ENCODE measurements at places on chromosomes 5 and 9.

DNA sequence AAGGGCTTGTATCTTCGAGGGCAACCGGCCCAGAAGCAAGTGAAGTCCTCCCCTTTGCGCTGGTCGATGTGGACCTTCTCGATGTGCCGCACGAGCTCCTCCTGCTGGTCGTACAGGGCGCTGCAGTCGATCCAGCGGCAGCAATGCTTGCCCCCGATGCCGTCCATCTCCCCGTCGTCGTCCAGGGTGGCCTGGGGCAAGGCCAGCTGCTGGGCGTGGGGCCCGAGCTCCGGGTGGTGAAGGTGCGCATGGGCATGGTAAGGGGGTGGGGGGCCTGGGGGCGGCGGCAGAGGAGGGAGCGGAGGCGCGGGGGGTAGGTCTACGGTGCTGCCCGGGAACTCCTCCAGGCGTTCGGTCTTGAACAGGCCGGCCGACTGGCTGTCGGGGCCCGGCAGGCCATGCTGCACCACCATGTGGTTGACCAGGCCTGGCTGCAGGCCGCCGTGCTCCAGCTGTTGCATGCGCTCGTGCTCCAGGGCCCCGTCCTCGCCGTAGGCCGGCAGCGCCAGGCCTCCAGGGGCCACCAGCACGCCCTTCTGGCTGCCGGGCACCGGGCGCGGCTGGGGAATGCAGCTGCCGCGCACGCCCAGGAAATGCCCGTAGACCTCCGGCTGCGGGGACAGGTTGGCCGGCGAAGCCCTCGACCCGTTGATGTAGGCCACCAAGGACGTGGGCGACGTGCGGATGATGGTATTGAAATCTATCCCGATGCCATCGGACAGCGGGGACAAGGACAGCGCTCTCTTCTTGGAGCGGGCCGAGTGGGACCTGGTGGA is 181.8 kb downstream of the GLIS3 start:
- no peak for DNase-seq

DNA sequence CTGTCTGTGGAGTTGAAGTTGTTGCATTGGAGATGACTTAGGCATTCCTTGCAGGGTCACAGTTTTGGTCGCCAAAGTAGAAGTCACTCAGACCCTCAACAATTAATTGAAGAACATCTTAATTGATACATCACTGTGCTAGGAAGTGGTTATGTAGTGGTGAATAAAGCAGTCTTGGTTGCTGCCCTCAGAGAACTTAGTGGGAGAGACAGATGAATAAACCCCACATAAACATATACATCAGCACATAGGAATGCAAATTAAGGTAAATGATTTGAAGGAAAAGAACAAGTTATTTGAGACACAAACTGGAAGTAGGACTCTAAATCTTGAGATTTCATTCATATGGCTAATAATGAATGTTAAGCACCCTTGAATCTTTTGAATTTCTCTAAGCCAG is 25.7 kb downstream of the FAM174A start:
- DNase-seq: no peak

DNA sequence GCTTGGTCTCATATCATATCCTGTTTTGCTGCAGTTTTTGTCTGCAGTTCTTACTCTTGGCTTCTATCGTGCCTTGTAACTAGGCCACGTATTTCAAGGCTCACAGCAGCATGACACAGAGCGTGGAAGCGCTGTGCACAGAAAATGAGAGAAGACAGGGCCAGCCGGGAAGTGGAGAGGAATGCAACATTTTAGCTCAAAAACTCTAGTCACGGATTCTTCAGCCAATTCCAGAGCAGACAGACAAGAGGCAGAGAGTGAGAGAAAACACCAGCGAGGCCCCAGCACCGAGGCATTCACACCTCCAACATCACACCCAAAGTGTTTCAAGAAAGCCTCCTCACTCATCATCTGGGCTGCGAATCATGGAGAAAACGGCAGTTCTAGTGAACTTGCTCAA is 160.8 kb downstream of the DNAH5 start:
- no peak for DNase-seq

- no peak for DNase-seq
Measured at GRCh38 chr9:91677331-91677730, 253.7 kb upstream of the NFIL3 start.

DNA sequence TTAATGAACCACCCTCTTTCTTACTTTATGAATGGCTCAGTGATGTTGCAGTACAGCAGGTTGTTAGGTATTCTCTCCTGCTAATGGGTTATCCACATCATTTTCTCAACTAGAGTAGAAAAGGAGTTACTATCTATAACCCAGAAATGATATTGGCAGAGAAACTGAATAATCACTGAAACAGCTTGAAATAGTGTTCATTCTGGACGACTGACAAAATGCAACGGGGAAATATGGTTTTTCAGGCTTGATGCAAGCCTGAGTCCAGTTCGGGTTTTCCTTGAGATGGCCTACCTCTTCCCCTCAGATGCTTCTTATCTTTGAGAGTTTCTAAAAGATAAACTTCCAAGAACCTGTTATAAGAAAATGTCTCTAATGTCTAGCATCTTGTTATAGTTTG is 187.3 kb downstream of the RAB3C start:
- DNase-seq: no peak

DNA sequence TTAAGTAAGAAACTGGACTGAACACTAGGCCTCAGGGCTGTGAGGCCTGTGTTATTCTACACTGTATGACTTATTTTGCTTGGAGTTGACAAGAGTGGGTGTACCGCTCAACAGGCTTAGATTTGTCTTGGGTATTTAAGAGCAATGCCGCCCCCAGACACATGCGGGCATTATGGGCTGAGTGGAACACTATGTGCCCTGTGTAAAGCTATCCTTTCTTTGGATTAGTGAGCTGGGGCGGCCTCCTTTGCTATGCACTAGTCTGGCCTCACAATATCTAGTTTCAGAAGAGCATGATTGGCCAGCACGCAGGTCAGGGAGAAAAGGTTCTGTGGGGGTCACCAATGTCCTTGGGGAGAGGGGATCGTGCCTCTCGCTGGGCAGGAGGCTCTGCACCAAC is 206.3 kb upstream of the GDNF start:
- DNase-seq: no peak

DNA sequence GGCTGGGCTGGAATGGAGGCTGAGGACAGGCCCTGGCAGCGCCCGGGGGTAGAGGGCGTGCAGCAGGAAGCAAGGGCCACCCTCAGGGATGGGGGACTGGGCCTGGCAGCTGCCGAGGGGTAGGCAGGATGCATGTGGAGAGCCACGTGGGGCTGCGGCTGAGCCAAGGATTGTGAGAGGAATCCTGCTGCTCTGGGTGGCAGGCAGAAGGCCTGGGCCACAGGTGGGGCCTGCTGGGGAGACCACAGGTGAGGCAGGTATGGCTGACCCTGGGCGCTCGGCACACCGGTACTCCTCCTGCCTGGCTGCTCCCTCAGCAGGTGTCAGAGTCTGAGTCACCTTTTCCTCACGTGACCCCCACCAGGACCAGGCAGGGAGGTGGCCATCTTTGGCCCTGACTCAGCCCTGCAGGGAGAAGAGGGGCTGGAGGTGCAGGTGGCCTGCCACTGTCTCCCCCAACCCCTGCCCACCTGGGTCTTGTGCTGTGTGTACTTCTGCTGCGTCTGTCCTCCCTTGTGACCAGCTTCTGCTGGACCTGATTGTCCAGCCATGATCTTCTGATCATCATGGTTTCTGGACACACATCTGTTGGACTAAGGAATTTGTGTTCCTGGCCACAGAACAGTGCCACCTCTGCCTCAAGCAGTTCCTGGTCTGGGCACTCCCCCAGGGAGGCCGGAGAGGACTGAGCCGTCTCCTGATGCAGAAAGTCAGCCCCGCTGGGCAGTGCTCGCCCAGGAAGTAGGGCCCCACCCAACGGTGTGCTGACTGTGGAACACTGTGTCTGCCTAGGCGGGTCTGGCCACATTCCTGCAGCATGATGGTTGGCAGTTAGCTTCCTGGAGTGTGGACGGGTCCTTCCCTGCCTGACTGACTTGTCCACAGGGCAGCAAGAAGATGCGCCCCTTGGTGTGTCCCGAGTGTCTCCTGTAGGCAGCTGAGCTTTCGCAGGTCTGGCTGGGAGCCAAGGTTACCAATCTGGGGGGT is 6.4 kb downstream of the ARRDC1 start:
- peak; percentile 47 for DNase-seq

GRCh38 chr5:138793575-138793974 is 40.4 kb downstream of the CTNNA1 start:
- DNase-seq: no peak

DNA sequence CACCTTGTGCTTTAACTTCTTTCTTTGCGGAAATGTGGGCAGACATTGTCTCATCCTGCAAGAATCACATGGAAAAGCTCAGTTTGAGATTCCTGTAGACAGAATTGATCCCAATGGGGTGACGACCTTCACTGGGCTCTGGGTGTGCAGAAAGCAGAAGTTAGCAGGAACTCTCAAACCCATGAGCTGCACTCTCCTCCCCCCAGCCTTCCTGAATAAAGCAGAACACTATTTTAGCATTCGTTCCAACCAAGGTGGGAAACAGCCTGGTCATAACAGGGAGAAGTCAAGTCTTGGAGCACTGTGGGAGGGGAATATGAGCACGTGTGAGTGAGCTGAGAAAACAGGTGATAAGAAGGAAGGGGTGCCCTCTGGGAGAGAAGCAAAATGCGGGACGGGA is 87.4 kb upstream of the FER start:
- DNase-seq: no peak

DNA sequence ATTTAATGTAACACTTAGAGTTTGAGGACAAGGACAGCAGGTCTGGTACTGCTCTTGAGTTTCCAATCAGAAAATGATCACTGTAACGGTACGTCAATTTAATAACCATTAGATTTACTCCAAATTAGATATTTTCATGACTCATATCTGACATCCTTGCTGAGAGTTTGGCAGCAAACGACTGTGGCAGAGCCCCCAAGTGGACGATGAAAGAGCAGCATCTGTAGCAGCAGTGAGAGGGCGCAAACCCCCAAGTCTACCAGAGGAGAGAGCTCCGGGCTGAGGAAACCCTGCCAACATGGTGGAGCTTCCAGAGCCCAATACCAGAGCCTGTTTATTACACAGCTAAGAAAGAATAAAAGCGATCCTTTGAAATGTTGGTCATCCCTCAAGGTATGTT is 73.2 kb upstream of the EPB41L4A start:
- DNase-seq: peak; percentile 11

- no peak for DNase-seq
Measured at GRCh38 chr5:135040333-135041144, 6.5 kb upstream of the PITX1 start.
